Endothelial cell of umbilical vein (primary cell): ENCODE measurements at places on chromosomes 5 and 9. TPM values are rescaled to one million over a fixed set of nuclear protein-coding genes. Genes with fewer than 3 reads are reported as not detected.

CBY3 gene
- not detected in 2 replicates for total RNA-seq

SHOC1 gene
- total RNA-seq: not detected in 2 replicates

GABRA1 gene
- total RNA-seq: not detected in 2 replicates

PDE4D gene
- total RNA-seq: 34.5 and 41.1 TPM in 2 replicates
